ENCODE measurements at places on chromosomes 16 and 17.

- DNase-seq, result no peak
These were observed 11.4 kb downstream of the SLC7A6 start for GRCh38 chr16:68275611-68276191.

DNA sequence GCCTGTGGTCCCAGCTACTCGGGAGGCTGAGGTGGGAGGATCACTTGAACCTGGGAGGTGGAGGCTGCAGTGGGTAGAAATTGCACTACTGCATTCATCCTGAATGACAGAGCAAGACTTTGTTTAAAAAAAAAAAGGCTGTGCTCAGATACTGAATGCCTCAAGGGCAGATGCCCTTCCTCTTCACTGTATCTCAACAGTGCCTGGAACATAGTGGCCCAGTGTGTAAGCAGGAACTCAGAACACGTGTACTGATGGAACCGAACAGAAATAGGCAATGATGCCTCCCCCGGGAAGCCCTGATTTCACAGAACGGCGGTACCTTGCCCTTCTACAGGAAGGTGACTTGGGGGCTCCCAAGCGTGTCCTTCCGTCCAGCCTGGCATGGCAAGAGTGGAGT, 46.8 kb downstream of the PLXDC1 start:
- no peak for DNase-seq

- DNase-seq, result no peak
These were observed 16.3 kb downstream of the HOXB1 start for GRCh38 chr17:48514477-48514876.

GRCh38 chr16:70788668-70789594, 12.0 kb downstream of the VAC14 start:
- DNase-seq, result peak; percentile 74

GRCh38 chr16:55571191-55571897, 4.9 kb downstream of the CAPNS2 start:
- DNase-seq, result no peak

DNA sequence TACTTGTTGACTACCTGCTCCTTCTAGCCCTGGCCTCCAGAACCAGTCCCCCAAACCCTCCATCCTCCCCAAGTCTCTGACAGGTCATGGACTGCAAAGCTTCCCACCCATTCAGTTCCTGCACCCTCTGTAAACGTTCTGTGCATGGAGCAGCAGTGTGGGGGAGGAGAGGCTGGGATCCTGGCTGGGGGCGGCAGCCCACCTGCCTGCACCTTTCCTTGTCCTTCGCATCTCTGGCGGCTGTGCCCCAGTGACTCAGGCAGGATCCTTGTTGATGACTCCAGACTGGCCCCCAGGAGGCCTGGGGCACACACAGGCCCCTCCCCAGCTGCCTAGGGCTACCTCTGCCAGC, 1.6 kb upstream of the PKMYT1 start:
- no peak for DNase-seq

DNA sequence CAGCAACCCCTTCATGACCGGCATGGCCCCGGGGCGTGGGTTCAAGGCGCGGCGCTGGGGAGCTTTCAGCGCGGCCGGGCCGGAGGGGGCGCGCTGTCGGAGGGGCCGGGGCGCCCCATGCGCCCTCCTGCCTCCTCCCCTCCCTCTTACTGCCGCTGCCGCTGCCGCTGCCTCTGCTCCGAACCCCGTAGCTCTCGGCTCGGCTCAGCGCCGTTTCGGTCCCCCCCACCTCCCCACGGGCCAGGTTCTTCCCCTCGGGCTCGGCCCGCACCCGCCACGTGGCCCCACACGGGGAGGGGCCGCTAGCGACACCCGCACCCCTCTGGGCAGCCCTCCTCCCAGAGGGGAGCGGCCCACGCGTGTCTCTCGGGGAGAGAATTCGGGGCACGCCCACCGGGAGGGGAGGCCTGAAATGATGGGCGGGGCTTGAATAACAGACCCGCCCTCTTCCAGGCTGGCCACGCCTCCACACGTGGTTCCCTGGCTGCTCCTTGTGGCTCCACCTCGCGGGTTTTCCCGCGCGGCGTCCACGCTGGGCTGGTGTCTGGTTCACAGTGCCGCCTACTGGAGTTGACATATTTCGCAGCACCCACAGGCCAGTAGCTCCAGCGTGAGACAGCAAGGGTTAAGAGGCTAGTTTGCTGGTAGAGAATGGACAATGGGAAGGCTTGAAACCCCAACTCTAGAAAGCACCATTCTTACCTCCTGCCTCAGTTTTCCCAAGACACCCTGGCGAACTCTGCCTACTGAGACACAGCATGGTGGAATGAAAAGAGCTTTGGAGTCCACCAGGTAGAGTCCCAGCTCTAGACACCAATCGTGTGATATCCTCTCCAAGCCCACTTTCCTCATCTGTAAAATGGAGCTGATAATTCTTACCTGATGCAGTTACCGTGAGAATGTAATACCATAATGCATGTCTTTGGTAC, at the start of gene KCNH4:
KCNH4 (minus strand) TSS at position 221 of the 929 bp plus-strand sequence; CDS start at position 24, 197 bp downstream.
- peak; percentile 58 for DNase-seq

DNA sequence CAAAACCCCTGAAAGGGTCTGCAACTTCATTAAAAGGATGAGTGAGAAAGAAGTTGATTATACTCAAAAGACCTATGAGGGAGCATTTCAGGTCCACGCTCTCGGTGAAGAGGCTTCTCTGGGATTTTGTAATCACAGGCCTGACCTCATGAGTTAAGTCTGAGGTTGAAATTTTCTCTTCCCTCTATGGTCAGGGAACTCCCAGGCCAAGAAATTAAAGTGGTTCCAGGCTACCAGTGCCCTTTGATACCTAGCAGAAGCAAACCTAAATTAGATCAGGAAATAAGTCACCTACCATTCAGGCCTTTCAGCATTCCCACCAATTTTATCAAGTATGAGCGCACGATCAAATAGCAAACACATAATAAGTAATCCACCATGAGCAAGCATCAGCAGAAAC, 27.9 kb downstream of the MBTD1 start:
- no peak for DNase-seq

- no peak for DNase-seq
These were observed 850 bp downstream of the PPM1E start for GRCh38 chr17:58756246-58757161.

DNA sequence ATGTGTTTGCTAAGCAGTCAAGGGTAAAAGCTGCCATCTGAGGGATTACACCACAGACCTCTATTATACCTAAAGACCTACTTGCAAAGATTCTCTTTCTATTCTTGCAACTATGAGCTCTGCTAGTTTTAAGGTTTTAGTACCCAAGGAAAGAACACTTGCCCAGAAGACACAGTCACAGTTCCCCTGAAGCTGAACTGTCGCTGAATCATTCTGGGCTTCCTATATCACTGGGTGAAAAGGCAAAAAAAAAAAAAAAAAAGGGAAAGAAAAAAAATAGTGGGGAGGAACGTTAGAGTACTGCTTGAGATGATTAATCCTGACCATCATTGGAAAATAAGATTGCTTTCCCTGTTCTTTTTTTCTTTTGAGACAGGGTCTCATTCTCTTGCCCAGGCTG, 37.9 kb downstream of the LYRM1 start:
- peak; percentile 27 for DNase-seq

DNA sequence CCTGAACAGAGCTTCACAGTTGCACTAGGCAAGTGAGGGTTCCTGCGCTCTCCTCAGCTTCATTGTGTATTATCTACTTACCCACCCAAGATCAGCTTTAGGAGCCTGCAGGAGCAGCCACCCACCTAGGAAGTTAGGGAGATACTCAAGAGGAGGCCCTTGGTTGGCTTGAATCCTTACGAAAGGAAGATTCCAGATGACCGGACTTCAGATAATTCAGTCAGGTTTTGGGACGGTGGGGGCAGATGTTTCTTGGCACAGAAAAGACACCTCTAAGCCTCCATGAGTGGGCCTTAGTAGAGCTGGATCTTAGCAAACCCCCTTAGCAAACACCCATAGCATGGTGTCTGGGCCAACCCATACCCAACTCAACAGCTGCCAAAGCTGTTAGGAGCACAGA, 2.4 kb upstream of the CBFB start:
- DNase-seq, result no peak

- DNase-seq, result no peak
These were observed 20.3 kb downstream of the OSBPL7 start for GRCh38 chr17:47801176-47801765.

GRCh38 chr16:85686912-85687591, 1.7 kb downstream of the GINS2 start:
- no peak for DNase-seq

GRCh38 chr16:7442050-7442449, 109.4 kb downstream of the RBFOX1 start:
- DNase-seq, result no peak

DNA sequence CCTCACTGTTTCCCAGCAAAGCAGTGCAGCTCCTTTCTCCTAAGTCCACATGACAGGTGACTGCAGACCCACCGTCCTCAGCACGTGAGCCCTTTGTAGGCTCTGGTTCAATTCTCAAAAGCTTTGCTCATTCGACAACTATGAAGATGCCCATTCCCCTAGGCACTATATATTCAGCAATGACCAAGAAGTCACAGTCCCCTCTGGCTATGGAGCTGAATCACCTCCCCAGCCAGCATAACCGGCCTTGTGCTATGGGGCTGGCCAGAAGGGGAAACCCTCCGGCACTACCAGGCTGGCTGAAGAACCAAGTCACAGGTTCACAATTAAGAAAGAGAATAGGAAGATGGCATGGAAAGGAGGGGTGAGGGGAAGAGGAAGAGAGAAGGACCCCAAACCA, 139.7 kb downstream of the WSCD1 start:
- no peak for DNase-seq

- DNase-seq, result no peak
These were observed 33.9 kb downstream of the AHSP start for GRCh38 chr16:31561426-31562233.

DNA sequence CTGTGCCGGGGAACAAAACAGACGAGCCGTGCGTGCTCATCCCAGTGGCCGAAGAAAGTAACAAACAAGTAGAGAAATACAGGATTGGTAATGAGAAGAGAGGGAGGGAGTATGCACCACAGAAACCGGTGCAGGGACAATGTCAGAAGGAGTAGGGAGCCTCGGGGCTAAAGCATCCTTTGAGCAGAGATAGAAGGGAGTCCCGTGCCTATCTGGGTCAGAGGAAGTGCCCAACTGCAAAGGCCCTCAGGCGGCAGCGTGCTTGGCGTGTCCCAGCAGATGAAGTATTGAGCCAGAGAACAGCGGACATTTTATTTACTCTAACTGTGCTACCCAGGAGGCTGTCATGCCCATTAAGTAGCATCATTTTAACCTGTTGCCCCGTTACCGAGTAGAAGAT, 114.9 kb upstream of the CACNG5 start:
- no peak for DNase-seq

DNA sequence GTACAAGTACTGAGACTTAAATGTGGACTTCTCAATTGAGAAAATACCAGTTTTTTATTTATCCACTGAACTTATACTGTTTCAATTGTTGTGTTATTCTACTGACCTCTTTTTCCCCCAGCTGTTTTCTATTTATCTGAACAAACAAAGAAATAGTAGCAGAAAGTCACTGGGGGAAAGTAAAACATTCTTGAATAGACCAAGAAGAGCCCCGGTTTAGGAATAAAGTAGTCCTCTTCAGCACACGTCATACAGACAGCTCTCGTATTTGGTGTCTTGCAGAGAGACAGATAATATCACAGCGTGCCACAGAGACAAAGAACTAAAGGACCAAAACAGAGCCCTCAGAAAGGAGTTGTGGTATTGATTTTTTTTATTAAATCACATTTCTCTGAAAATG, 1159.1 kb upstream of the CDH8 start:
- DNase-seq, result no peak

DNA sequence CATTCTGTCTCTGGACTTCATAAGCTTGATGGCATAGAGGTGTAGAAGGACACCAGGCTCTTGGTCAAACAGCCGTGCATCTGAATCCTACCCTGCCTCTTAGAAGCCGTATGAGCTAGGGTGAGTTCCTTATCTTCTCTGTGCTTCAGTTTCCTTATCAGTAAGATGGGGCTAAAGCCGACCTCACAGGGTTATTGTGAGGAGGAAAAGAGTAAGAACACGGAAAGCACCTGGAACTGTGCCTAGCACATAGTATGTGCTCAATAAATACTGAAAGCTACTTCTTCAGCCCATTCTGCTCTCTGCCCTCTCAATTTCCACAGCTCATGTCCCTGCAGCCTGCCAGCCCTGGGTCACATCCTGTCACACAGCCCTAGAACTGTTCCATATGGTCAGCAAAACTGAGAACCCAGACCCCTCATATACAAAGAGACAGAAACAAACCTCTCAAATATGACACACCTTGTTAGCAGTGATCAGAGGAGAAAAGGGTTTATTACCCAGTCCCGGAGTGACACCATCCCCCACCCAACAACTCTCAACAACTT, 17.0 kb upstream of the UBTF start:
- no peak for DNase-seq

GRCh38 chr17:80892019-80892855, 99.4 kb upstream of the CHMP6 start:
- peak; percentile 96 for DNase-seq

GRCh38 chr16:3829631-3830536, 50.6 kb downstream of the CREBBP start:
- DNase-seq, result no peak

- peak; percentile 59 for DNase-seq
These were observed 315.4 kb downstream of the MAP2K6 start for GRCh38 chr17:69729944-69730343.

GRCh38 chr17:2398182-2398581, 2.7 kb downstream of the MNT start:
- DNase-seq, result no peak

GRCh38 chr17:12731839-12732238, 57.5 kb upstream of the ARHGAP44 start:
- DNase-seq, result no peak

DNA sequence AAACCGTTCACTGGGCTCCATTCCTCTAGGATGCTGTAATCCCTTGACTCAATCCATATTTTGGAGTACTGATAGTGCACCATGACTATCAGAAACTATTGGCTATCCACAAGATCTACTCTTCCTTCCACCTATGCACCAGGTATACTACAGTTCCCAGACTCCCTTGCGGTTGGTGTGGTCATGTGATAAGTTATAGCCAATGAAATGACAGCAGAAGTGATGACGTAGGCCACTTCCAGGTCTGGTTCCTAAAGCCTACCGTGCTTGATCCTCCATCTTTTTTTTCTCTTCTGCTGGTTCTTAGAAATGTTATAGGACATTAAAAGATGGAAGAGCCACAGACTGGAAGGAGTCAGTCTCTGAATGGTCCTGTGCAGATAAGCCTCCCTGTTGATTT, 278.8 kb upstream of the C16orf82 start:
- DNase-seq, result no peak

- DNase-seq, result peak; percentile 67
These were observed at the start of gene GPS2 for GRCh38 chr17:7314719-7315569. TSS of gene GPS2 (minus strand) at chr17:7315360. CDS start at chr17:7315052, 308 bp downstream.

Data from AG10803 (cell line).